ENCODE measurements at places on chromosomes 16 and 17. TPM values are rescaled to one million over a fixed set of nuclear protein-coding genes. Genes with fewer than 3 reads are reported as not detected.

DNA sequence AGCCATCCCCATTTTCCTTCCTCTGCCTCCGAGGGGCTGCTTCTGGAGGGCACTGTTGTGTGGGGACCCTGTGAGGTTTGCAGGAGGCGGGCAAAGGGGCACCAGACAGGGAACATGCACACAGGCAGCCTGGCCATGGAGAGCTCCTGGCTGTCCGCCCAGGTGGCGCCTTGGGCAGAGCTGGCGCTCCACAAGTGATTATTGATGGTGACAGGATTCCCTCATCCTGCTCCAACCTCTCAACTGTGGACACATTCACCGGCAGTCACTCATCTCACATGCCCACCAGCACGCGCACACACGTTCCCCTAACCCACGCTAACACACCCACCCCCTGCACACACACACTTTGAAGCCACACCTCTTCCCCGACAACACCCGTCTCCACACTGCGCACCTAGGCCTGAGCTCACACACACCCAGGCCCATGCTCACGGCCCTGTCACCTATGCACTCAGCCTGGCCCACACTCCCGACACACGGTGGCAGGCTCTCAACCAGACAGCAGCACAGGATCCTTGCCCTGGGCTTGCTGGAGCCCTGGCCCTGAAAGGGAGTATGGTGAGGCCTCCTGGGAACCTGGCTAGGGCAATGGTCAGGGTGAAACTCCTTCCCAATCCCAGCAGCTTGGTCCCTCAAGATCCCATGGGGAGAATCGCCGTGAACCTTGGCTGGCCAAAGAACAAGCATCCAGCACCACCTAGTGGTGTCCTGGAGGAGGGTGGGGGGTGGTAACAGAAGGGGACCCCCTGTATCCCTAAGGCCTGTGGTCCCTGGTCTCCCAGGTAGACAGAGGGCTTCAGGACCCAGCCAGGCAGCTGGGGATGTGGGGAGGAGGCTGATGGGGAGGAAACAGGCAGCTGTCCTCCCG is 3.6 kb downstream of the PNMT start:
- no peak for DNase-seq

DNA sequence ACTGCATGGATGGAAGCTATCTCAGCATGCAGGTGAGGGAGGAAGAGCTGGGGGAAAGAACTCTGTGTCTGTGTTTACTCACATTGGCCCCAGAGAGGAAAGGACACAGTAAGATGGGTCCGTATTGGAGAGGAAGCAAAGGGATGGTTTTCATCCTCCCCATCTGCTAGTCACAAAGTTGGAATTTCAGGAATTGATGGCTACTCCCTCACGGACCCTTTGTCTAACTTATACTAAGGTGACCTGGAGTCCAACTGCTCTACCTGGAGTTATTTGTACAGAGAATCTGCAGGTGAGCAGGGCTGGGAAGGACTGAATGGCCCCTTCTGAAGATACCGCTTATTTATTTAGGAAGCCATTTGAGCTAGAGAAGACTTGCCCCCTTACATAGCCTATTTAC is 55.1 kb downstream of the WNT3 start:
- DNase-seq: no peak

DNA sequence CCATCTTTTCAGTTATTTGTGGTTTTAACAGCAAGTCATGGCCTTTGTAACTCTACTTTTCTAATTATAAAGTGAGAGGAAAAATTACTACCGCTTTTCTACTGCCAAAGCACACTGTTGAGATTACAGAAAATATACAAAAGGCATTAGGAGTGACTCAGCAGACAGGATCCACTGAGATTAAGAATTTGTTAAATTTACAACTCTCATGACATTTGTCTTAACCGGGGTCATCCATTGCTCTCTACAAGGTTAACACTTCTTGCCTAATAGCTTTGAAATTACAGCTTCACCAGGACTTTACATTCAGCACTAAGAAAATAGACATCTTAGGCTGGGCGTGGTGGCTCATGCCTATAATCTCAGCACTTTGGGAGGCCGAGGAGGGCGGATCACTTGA is 93.4 kb downstream of the SSH2 start:
- DNase-seq: no peak

Gene GNPTG
- total RNA-seq: 86.6 TPM

Gene GLTPD2
- 0.46 TPM for total RNA-seq
